ENCODE measurements at places on chromosomes 4 and X. TPM values are rescaled to one million over a fixed set of nuclear protein-coding genes. Genes with fewer than 3 reads are reported as not detected.

Gene STARD8
- polyA plus RNA-seq, result 17.6 TPM

DNA sequence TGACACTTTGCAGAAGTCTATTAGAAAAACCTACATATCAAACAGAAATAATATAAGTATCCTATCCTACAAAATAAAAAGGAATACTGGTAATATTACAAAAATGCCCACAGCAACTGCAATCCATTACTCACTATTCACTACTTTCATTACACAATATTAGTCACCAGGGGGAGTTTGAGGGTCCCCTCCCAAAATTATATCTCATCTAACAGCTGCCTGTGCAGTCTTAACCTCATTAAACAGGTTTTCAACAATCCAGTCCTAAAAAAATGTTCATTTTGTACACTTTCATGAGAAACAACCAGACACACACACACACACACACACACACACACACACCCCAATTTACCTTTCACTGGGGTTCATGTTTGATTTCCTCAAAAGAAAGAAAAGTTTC is 2.9 kb downstream of the CLOCK start:
- DNase-seq, result no peak

Gene GALNTL6
- polyA plus RNA-seq, result 0.08 TPM

GRCh38 chrX:11261260-11261659 is 32.0 kb upstream of the AMELX start:
- no peak for DNase-seq

Gene PNMA6A
- 2.3 TPM for polyA plus RNA-seq

- no peak for DNase-seq
Measured at GRCh38 chr4:79748835-79749234, 324.2 kb downstream of the ANTXR2 start.

Gene SPATA4
- 0.55 TPM for polyA plus RNA-seq

GRCh38 chrX:71533516-71533850 is 579 bp downstream of the OGT start:
- no peak for DNase-seq

DNA sequence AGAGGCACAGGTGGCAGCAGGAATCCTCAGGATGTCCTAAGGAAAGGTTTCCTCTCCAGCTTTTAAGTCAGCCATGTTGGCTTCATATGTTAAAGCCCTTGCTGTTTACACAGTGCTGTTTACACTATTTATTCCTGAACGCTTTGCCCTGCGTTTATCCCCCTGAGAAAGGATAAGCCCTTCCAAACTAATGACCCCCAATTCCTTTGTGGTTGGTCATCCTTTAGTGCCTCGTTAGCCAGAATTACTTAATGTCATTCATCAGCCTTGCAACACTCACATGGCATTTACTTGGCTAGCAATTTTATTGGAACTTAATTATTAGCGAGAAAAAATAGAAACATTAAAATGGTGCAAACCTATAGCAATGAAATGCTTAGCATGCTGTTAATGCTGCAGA is 23.8 kb downstream of the VCX2 start:
- no peak for DNase-seq

Gene MTNR1A
- not detected for polyA plus RNA-seq

Gene H2BW1
- not detected for polyA plus RNA-seq

DNA sequence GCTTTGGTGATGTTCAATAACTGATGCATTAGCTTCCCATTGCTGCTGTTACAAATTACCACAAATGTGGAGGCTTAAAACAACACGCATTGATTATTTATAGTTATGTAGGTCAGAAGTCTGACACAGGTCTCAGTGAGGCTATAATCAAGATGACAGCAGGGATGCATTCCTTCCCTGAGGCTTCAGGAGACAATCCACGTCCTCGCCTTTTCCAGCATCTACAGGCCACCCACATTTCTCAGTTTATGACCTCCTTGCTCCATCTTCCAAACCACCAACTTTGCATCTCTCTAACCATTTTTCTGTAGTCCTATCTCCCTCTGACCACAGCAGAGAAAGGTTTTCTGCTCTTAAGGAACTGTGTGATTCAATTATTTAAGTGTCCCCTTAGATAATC is 92.5 kb downstream of the GASK1B start:
- no peak for DNase-seq

DNA sequence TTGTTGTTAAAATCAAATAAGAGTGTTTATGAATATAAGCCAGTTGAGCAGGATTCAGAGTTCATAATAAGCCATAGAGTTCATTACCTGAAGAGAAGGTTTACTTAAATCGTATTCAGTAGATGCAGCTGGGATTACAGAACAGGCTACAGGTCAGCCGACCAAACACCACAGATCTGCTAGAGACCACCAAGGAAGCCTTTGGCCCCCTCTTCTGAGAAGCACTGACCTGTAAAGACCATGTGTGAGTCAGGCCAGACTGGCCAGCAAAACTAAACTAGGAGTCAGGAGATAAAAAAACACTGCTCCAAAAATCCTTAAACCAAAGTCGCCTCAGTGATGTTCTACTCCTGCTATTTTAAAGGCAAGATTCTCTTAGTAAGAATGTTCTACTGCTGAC is 1125.5 kb downstream of the FAT4 start:
- no peak for DNase-seq

DNA sequence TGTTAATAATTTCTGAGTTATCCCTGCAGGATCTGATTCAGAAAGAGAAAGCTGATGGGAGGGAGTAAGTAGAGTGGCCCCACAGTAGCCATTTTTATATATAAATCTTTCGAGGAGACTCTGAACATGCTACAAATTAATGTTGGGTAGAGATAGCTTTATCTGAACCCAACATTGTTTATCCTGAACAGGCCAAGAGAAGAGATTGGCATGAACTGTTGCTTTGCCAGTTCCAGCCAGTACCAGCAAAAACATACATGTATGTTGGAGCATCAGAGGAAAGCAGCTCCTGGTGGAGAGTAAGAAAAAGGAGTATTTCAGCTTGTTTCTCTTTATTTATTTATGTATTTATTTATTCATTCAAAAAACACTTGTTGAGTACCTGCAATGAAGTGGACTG is 1.6 kb downstream of the MAOA start:
- no peak for DNase-seq

- DNase-seq, result peak; percentile 25
Measured at GRCh38 chrX:22699581-22700091, 300.1 kb upstream of the DDX53 start.

GRCh38 chr4:57719456-57719855 is 609.3 kb upstream of the IGFBP7 start:
- DNase-seq, result no peak

DNA sequence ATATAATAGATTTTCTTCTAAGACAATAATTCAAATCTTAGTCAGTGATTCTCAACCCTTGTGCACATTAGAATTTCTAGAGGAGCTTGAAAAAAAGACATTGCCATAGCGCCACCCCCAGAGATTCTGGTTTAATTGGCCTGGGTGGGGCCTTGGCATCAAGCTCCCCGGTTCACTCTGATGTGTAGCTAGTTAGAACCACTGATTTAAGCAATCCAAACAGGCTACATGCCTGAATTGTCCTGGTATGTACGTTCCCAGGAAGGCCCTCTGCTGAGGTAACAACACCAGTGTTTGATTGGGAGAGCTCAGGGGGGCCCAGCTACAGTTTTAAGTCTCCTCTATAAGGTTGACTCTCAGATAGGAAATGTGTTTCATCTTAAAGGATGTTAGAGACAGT is 1.3 kb upstream of the ATP10D start:
- no peak for DNase-seq

GRCh38 chr4:20881658-20882057 is 181.4 kb downstream of the PACRGL start:
- no peak for DNase-seq
